Stimulated activated CD4-positive, alpha-beta T cell treated with anti-CD3 and anti-CD28 coated beads, Interleukin-12 subunit alpha, Interleukin-12 subunit beta, amount 100 ng/mL, for 24 hours (primary cell): ENCODE measurements at places on chromosomes 2 and 18.

- DNase-seq: no peak
Observed at GRCh38 chr18:58505181-58505580, 123.7 kb downstream of the ALPK2 start.

GRCh38 chr18:50862401-50862800, 16.5 kb upstream of the ME2 start:
- no peak for DNase-seq

GRCh38 chr2:174223388-174223787, 24.9 kb downstream of the OLA1 start:
- no peak for DNase-seq

DNA sequence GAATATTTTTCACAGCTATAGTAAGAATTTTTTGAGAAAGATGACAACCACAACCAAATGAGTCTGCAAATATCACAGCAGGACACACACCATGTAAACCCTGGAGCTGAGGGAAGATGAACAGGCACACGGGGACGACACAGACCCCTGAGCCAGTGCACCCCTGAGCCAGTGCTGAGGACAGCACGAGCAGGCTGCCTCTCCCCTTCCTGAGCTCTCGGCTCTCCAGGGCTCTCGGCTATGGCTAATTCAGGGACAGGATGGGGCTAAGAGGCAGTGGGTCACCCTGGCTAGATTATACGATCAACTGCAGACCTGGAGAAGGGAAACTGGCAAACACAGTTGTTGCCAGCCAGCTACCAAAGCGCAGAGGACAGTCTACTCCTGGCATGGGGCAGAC, 41.4 kb downstream of the TGFBRAP1 start:
- no peak for DNase-seq

GRCh38 chr2:197308585-197308984, 2.0 kb downstream of the ANKRD44 start:
- no peak for DNase-seq

DNA sequence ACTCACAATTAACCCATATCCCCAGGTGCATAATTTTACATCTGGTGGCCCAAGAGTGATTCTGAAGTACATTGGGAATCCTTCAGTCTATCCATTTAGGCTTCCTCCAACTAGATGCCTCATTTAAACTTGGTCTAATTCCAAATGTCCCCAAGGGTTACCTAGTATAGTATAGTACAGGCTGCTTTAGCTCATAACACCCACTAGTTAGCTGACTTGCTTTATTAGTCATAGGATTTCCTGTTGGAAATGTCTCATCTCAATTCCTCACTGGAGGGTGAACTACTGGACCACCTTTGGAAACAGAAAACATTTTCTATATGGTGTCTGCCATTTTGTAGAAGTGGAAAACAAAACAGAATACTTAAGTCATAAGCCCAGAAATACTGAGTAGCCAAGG, 202.5 kb upstream of the SESTD1 start:
- DNase-seq: no peak

- DNase-seq: no peak
Observed at GRCh38 chr2:241273210-241274020, 42.1 kb downstream of the HDLBP start.

DNA sequence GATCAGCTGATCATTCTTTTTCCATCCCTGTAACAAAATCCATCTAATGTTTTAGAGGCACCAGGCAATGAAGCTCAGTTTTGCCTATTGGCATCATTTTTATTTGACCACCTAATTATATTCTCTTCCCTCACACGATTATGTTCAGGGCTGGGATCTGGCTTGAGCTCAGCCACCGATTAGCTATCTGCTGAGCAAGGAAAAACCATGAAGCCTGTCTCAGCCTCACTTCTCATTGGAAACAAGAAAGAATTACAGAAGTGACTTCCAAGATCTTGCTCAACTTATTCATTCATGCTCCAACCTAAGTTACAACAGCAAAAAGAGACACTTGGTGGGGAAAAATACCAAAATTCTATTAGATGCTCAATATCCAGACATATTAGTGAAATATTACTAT, 139.0 kb upstream of the SH3BP4 start:
- no peak for DNase-seq

GRCh38 chr2:164903951-164904350, 51.4 kb downstream of the SLC38A11 start:
- DNase-seq: no peak

GRCh38 chr2:203796248-203797010, 71.1 kb upstream of the CTLA4 start:
- DNase-seq: no peak

- no peak for DNase-seq
Observed at GRCh38 chr18:73924307-73924706, 223.3 kb downstream of the FBXO15 start.

GRCh38 chr18:56391931-56392590, 246.3 kb downstream of the TXNL1 start:
- DNase-seq: no peak
